Diencephalon (tissue), 1 donor: ENCODE measurements at places on chromosomes 6 and 20. TPM values are rescaled to one million over a fixed set of nuclear protein-coding genes. Genes with fewer than 3 reads are reported as not detected.

NTSR1 gene
- 2.1 TPM for total RNA-seq

CD24 gene
- 640 TPM for total RNA-seq

HLA-F gene
- total RNA-seq = 0.92 TPM

CENPW gene
- 4.2 TPM for total RNA-seq

EPHA7 gene
- total RNA-seq = 87.4 TPM

EDN1 gene
- 4.6 TPM for total RNA-seq

FERMT1 gene
- total RNA-seq = 3.0 TPM

VGLL2 gene
- 0.46 TPM for total RNA-seq

FIG4 gene
- 76.4 TPM for total RNA-seq

ZNF165 gene
- total RNA-seq = 2.3 TPM

SLPI gene
- total RNA-seq = not detected

GRM1 gene
- total RNA-seq = 26.8 TPM

PPP1R14C gene
- total RNA-seq = 35.5 TPM

HBS1L gene
- 101 TPM for total RNA-seq

RUNX2 gene
- total RNA-seq = 0.23 TPM

NFATC2 gene
- total RNA-seq = 0.69 TPM

ADA gene
- total RNA-seq = 1.8 TPM

SRMS gene
- not detected for total RNA-seq

LKAAEAR1 gene
- 2.1 TPM for total RNA-seq

BHLHE23 gene
- not detected for total RNA-seq

SPATS1 gene
- 1.2 TPM for total RNA-seq
